ENCODE measurements at places on chromosomes 11 and 22.
A peak's percentile ranks its signal among the peaks of the same experiment; 100 is the strongest.

- no peak for DNase-seq
Observed at GRCh38 chr11:131499199-131499598, 128.8 kb downstream of the NTM start.

DNA sequence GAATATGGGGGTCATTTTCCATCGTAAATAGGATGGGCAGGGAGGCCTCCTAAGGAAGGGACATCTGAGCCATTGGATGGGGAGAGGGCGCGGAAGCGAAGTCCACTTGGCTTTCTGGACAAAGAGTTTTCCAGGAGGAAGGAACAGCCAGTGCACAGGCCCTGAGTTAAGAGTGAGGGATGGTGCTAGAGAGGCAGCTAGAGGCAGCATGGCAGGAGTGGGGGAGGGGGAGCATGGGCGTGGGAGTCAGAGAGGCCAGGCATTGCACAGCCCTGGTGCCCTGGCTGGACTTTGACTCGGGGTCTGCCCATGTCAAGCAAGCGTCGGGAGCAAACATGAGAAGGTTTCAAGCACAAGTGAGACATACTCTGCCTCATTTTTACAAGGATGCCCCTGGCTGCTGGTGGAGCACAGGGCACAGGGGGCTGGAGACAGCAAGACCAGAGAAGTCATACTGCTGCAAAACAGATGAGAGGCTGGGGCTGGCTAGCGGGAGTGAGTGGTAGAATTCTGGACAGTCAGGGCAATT, 9.0 kb downstream of the GNAZ start:
- no peak for DNase-seq

DNA sequence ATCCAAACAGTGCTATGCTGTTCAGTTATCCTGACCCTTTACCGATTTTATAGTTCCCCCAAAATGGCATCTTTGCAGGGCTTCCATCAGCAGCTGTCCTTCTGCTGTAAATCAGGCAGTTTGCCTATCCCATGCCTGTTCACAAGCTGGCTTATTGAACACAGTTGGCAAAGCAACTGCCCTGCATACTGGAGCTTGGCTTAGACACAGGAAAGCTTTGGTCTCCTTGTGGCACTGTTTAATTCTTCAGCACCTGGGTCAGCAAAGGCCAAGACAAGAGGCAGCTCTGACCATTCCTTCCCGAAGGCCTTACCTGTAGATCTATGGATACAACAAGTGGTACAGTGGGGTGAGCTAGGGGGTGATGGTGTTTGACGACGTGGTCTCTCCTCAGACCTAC, 32.2 kb downstream of the TSPAN18 start:
- no peak for DNase-seq

- no peak for DNase-seq
Observed at GRCh38 chr11:127733552-127733951, 733.0 kb upstream of the KIRREL3 start.

GRCh38 chr22:32318361-32318760, 39.3 kb upstream of the RFPL3 start:
- DNase-seq = no peak

DNA sequence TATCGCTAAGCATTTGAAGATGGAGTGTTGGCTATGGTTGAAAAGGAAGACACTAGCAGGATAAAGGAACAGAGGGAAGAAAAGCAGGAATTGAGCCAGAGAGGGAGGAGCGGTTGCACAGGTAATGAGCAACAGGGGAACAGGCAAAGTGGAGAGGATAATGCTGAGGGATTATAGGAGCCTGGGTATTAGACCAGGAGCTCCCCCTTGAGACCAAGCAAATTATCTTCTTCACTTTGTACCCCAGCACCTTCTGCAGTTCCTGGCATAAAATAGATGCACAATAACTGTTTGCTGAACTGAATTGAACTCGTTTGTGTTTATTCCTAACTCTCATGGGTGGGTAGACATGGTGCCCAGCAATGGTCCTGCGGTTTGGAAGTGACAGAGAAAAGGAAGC, 54.6 kb upstream of the OR5P2 start:
- no peak for DNase-seq

DNA sequence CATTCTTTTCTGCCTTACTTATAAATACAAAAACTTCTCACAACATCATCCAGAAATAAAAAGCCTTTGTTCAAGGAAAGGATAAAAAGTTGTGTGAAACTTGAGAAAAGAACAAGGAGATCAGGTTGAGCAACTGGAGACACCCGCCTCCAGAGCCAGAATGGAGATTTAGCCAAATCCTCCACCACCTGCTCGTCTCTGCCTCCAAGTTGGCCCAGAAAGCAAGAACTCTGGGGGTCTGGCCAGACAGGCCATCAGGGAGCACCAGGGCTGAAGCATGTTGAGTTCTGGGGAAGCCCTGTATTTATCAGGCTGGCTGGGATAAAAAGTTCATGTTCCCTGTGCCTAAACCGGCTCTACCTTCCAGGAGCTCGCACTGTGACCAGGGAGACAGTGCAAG, 14.9 kb downstream of the SMCO4 start:
- DNase-seq = no peak

DNA sequence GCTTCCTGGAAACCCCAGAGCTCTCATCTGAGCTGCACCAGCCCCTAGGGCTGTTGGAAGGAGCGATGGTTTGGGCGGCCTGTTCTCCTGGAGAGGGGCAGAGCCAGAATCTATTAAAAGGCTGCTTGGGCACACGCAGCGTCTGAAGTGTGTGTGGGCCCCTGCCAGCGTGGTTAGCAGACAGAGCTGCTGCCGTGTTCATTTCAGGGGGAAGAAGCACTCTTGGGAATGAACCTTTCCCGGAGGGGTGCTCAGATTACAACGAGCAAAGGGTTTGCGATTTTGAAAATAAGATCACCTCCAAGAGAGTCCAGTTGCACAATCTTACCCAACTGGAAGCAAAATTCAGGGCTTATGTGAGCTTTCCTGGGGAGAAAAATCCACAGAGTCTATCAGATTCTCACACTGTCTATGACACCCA, 12.9 kb downstream of the ANO1 start:
- no peak for DNase-seq

DNA sequence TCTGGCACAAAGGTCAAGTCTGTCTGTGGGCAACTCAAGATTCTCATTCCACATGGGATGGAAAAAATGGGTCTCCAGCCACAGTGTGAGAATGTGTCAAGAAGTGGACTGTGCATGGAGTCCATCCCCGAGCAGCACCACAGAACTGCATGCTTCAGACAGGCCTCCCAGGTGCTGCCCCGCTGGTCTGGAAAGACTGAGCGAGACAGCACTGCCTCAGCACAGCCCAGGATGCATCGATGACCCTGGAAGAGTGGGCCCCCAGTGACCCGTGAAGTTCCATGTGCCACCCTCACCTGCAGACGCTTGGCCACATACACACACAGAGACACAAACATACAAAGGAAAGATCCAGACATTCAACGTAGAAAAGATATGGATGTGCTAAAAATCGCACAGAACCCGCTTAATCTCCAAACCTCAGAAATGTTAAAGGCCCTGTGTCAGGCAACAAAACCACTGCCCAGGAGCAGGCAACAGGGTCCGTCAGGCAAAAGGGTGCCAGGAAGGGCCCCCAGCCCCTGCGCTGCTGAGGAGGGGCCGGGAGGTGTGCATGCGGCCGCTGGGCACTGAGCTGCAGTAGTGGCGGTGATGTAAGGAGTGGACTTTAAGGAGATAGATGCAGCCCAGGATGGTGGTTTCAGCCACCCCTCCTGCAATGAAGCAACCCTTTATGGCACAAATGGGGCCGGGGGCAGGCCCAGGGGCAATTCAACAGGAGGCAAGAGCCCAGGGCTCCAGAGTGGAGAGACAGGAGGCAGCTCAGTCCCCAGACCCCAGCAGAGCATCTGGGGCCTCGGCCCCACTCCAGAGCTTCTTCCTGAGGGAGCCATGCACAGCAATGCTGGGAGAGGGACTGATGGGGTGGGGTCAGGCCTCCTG, 84.7 kb downstream of the DGCR2 start:
- no peak for DNase-seq

DNA sequence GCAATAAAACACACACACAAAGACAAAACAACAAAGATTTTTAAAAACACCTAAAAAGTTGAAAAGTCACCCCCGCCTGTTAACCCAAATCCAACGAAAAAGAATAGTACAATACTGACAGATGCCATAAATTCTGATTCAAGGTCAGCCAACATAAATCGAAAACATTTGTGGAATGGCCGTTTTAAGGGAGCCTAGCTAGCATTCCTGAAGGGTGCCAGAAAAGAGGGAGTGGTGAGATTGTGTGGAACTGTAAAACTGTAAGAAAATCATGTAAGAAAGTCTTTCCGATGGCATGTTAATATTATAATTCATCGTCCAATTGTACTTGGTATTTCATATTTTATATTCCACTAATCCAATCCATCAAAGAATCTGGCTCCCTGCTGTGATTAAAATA, 75.1 kb downstream of the RAB38 start:
- no peak for DNase-seq

DNA sequence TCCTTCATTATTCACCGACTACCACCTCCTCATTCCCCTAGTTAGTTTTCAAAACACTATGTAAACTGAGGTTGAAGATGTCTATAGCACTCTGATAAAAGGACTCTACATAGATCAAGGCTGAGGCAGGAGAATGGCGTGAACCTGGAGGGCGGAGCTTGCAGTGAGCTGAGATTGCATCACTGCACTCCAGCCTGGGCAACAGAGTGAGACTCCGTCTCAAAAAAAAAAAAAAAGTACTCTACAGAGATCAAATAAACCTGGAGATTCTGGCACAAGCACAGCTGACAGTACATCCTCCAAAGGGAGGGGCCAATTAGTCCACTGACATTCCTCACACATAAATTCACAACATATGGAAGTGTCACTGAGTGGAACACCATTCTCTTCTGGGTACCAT, 31.0 kb downstream of the TSG101 start:
- DNase-seq = no peak

- no peak for DNase-seq
Observed at GRCh38 chr11:108112057-108112456, 9.3 kb upstream of the ACAT1 start.

GRCh38 chr22:36405671-36406538, 18.1 kb upstream of the MYH9 start:
- DNase-seq = peak; percentile 72

DNA sequence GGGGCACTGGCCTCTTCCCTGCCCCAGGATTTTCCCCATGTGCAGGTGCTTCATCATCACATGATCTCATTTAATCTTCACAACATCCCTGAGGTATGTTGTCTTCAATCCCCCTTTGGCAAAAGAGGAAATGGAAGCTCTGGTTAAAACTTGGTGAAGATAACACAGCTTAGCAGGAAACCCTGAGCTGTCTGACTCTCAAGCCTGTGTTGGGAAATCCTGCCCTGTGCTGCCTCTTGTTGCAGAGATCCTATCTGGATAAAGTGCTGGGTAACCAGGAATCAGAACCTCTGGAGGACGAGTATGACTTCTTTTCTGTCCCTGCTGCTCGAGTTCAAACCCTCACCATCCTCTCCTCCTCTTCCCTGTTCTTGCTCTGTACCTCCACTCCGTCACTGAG, 13.1 kb upstream of the E2F8 start:
- no peak for DNase-seq

DNA sequence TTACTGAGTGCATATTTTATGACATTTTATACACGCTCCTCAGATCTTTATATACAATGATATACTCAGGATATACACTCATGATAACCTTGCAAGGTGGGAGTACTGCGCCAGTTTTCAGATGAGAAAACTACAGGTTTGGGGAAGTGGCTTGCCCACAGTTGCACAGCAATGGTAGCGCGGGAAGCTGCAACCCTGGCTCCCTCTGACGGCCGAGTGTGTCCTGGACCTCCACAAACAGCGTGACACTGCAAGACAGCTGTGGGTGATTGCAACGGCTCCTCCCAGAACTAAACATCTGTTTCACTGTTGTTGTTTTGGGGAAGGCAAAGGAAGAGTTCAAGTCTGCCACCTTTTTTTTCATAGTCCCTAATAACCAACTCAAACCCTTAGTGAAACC, 47.0 kb downstream of the PACSIN2 start:
- DNase-seq = no peak

- no peak for DNase-seq
Observed at GRCh38 chr11:66493130-66493529, 12.9 kb downstream of the DPP3 start.

DNA sequence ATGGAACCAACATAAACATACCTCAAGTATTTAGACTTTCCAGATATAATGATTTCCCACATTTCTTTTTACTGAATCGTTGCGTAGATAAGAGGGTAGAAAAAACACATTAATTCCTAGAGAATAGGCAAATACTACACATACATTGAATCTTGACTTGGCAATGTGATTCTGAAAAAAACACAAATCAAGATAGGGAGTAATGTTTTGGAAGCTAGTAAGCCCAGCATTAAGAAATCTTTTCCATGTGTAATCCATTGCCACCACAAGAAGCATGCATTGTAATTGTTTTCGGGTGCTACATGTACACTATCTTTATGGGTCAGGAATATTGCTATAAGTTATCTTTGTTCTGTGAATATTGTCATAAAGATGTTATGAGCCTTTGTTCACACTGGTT, 269.8 kb upstream of the PDGFD start:
- DNase-seq = no peak

DNA sequence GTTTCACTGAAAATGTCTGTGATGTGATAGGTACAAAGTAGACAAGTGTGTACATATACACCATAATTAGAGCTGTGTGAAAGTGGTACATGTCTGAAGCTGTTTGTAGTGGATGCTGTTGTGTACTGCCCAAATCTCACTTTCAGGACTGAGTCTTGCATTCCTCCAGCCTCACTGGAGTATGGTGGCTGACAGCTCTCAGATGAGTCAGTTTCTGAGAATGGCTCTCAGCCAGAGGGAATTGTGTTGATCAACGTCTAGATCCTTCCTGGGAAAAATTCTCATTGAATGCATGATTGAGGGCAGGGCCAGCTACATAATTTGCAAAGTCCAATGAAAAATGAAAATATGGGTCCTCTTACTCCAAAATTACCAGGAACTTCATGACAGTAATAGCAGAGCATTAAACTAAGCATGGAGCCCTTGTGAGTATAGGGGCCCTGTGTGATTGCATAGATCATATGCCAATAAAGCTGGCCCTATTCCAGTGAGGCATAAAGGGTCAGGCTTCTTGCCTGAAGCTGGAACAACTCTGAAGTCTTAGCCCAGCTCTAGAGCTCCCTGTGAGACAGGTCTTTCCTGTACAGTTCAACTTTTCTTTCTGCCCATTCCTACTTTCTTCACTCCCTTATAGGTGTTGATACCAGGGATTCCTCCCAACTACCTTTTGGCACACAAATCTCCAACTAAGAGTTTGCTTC, 10.8 kb upstream of the CYP2R1 start:
- DNase-seq = peak; percentile 80

- DNase-seq = no peak
Observed at GRCh38 chr11:68980776-68981065, at the start of gene MRGPRD. MRGPRD (minus strand) TSS chr11:68980986; CDS start chr11:68980986, 0 bp downstream.

All from kidney tubule cell (primary cell).